Frontal cortex (tissue), 4 donors: ENCODE measurements at places on chromosomes 5 and 9. TPM values are rescaled to one million over a fixed set of nuclear protein-coding genes. Genes with fewer than 3 reads are reported as not detected.

Gene WNT8A
- total RNA-seq: 0.82 TPM

Gene AIF1L
- total RNA-seq: 16.3 TPM

Gene SLC28A3
- total RNA-seq: not detected

Gene DNAH5
- total RNA-seq: 3.7 TPM

Gene N4BP3
- total RNA-seq: 4.1 TPM

Gene MED27
- total RNA-seq: 11.8 TPM

DNA sequence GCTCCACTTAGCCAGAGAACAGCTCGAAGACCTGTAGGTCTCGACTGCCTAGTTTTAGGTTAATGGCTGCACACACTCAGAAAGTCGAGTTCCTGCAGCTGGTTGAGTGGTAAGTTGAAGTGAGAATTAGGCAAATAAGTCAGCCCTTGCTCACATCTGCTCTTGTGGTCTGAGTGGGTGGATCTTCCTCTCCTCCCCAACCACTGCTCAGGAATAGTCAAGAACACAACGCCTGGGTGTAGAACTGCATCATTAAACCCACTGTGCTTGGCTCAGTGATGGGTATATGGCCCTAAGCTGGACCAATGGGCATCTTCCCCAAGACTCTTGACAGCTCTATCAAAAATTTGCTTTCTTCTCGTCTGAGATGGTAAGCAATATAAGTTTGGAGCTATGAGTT, 20.9 kb upstream of the ADAM19 start:
- DNase-seq: no peak

- no peak for DNase-seq
Measured at GRCh38 chr9:134635351-134636148, 6.1 kb upstream of the COL5A1 start.

DNA sequence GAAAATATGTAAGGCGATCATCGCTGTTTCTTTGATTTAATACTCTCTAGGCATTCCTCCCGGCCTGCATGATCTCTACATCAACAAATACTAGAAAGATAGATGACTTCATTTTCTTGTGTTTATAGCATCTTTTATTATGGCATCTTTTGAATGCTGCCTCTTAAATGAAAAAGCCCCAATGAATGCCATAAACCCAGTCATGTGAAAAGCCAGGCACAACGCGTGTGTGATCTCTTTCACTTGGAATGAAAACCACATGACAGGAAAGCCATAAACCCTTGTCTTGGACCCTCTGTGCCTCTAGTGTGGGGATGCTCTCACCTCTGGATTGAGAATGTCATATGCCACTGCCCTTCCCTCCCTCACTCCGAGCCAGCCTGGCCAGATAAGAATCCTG, 476.2 kb downstream of the SEMA5A start:
- no peak for DNase-seq
